ENCODE measurements at places on chromosomes 4 and X. TPM values are rescaled to one million over a fixed set of nuclear protein-coding genes. Genes with fewer than 3 reads are reported as not detected.

GRCh38 chrX:38601866-38602265, 40.5 kb downstream of the TSPAN7 start:
- DNase-seq, result no peak

- DNase-seq, result no peak
Measured at GRCh38 chr4:30721185-30722091, 1.3 kb downstream of the PCDH7 start.

GRCh38 chr4:162274354-162274753, 110.6 kb upstream of the FSTL5 start:
- DNase-seq, result no peak

- DNase-seq, result no peak
Measured at GRCh38 chr4:22029803-22030202, 81.2 kb upstream of the KCNIP4 start.

DNA sequence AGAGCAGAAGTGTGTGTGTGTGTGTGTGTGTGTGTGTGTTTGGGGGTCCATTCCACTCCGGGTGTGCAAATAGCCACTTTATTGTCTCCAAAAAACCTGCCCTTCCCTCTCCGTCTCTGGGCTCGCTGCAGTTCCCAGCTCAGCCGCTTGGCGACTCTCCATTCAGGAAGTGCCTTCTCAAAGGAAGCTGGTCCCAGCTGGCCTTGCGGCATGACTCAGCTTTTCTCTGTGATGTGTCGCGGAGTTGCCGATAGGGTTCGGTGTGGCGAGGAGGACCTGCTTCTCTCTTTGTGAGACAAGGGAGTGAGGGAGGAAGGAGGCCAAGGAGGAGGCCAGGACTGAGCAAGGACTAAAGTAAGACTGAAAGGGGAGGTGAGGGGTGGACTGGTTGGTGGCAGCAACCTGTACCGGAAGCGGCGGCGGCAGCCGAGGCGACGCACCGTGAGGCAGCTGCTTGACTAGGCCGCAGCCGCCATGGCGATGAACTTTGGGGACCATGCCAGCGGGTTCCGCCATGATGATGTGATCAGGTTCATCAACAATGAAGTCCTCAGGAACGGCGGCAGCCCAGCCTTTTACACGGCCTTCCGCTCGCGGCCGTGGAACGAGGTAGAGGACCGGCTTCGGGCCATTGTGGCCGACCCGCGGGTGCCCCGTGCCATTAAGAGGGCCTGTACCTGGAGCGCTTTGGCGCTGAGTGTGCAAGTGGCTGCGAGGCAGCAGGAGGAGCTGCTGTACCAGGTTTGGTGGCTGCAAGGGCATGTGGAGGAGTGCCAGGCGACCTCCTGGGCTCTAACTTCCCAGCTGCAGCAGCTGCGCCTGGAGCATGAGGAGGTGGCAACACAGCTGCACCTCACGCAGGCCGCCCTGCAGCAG, at the start of gene TEX13C:
TEX13C (plus strand) TSS at position 226 of the 876 bp plus-strand sequence; CDS start at position 475, 249 bp downstream.
- no peak for DNase-seq

DNA sequence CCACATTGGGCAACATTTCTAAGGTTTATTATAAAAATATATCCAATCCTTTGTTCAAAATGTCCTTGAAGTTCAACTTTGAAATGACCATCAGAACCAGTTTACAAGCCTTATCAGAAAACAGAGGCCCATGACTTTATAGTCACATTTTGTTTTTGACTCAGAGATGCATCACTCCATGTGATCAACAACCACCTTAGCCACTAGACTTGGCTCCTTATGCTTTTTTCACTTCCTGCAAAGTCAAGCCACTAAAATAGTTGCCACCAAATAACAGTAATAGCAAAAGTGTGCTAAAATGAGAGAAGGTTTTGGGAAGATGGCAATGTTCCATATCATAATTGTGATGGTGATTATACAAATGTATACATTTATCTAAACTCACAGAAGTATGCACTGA, 181.7 kb downstream of the MAML3 start:
- no peak for DNase-seq

DNA sequence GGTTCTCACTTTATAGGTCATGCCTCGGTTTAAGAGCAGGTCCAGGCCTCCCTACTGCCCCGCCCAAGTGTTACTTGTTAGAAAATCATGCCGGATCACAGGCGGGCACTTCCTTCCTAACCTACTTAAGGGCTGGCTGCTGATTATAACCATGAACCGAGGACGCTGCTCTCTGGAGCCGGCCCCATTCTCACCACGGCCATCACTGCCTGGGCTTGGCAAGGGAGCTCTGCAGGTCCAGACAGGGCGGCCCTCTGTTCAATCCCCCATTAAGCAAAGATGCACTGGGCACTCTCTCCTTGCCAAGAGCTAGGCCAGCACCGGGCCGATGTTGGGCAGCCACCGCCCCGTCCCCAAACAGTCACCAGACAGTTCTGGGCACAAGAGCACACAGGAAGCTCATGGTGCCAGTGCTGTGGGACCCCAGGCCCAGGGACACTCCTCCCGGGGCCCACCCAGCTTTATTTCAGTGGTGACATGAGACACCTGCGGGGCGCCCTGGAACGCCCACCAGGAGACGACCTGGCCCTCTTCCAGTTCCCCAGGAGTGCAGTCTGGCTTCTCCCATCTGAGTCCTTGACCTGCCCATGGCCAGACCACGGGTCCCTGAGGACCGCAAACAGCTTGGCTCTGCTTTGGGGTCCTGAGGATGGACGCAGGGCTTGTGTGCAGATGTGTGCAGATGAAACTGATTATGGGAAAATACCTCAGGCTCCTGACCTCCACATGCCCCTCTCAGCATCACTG, 44.0 kb downstream of the ABLIM2 start:
- no peak for DNase-seq

GRCh38 chrX:136195247-136195646, 47.9 kb downstream of the FHL1 start:
- DNase-seq, result no peak

GRCh38 chrX:136616987-136617685, 30.8 kb upstream of the CD40LG start:
- DNase-seq, result no peak

DNA sequence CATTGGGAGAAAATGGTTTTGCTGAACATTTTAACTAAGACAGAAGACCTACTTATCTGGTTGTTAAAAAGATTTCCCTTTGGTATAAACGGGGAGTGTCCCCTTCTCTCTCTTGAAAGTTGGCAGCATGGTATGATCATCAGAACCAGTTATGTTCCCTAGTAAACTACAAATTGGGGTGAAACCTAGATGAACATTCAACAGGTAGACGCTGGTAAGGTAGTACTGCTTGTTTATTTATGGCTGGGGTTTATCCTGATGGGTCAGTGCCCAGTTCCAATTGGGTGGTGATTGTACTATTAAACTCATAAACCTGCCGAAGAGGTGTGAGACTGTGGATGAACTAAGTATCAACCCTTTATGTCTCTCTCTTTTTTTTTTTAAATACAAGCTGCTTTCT, 100.5 kb downstream of the MBNL3 start:
- DNase-seq, result no peak

GRCh38 chr4:139692309-139693012, 26.8 kb downstream of the MGST2 start:
- no peak for DNase-seq

DNA sequence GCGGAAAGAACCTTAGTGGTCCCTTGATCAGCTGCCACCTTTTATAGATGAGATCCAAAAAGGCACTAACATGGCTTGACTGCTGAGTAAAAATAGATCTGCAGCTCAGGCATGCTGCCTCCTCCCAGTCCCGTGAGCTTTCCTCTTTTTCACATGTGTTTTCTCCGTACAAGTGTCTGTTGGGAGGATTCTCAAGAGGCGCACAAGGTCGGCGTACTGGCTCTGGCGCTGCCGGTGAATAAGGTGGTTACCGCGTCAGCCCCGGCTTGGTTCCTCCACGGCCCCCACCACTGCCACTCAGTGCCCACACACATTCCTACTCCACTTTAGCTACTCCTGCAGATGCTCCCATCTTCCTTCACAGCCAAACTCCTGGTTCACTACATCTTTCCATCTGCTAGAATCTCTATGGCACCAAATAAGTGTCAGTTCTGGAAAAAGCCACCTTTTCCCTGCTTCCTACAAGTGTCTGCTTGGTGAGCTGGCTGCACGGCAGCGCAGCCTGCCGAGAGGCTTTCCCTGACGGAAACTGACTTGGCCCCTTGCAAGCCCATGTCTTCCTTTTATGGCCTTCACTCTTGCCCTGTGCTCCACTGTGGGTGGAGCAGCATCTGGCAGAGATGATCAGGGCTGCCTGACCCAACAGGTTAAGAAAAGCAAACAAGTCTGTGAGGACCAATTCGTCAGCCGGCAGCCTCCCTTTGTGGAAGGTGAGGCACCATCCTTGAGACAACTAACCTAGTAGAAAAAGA, 99.8 kb downstream of the KLHL8 start:
- no peak for DNase-seq

DNA sequence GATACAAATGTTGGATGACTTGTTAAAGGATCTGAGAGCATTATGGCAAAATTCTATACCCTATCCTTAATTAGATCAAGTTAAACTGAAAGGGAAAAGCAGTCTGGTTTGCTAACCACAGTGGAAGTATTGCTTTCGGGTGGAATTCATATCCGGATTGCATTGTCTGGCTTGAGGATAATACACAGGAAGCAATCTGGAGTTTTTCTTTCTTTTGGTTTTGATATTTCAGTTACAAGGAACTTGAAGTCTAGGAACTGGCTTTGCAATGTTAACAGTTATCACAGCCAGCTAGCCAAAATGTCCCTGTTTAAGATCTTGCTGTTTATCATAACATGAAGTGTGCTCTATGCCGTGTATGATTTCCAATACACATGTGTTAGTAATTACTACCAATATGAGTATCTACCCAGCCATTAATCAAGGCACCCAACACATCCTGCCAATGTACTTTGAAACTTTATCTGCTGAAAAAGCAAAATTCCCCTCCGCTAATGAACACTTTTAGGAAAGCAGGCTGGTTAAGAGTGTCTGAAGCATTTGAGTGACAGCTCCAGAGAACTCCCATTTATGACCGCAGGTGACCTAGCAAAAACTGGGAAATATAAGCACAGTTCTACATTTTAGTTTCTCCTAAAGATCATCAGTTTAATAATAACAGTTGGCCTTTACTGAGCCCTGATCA, 146.4 kb downstream of the PALLD start:
- DNase-seq, result no peak

DNA sequence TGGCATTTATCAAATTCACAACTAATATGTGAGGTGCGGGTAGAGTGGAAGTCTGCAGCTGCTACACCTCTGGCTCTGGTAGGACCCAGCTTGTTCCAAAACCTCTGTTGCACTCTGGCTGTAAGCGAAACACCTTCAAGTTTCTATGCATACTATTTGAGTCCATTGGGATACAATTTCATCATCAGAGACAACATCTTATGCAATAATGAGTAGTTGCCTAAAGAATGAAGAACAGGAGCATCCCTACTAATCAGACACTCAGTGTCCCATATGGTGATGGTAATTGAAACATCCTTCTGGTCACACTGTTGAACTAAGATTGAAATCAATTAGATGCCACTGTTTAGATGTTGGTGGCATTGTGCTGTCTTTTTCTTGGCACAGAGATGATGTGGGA, 178.4 kb downstream of the MGST2 start:
- DNase-seq, result no peak

GRCh38 chr4:7232061-7232650, 39.8 kb downstream of the SORCS2 start:
- no peak for DNase-seq

DNA sequence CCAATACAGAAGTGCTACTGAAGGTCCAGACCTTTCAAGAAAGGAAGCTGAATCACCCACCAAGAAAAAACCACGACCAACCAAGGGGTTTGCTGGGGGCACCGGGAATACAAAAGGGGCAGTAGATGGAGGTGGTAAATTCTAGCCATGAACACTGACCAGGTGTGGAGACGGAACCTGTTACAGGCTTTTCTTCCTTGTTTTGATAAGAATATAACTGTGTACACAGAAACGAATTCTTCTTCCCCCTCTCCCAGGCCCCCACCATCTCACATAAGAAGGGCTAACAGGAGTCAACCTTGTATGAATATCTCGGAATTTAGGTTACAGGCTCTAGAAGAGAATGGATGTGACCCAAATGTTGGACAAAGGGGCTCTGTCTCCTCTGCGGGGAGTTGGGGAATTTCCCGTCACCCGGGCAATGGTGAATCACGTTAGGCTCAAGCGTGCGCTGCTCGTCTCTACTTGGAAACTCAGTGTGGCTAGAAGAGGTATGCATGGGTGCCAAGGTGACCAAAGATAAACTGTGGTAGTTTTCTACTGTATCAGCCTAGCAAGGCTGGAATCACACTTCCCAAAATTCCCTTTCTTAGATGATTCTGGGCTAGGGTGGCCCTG, 87.0 kb downstream of the AFAP1 start:
- DNase-seq, result no peak

- DNase-seq, result no peak
Measured at GRCh38 chrX:152987801-152988200, 6.1 kb downstream of the PNMA5 start.

DNA sequence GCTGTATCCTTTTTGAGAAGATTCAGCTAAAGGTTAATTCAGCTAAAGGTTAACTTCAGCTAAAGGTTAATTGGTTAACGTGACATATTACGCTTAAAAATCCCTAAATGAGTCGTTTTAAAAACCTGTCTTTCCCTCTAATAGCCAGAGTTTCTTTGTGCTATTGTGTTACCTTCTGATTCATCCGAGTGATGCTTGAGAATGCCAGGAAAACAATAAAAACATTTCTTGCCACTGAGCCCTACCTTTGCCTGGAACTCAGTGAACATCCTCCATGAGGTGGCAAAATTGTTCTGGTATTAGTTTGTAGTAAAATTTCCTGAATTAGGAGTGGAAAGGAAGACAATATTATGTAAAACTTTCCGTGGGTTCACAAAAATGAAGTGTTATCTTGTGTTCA, 13.7 kb upstream of the TMPRSS11E start:
- no peak for DNase-seq

GRCh38 chrX:153649178-153649914, 2.3 kb downstream of the DUSP9 start:
- no peak for DNase-seq

DNA sequence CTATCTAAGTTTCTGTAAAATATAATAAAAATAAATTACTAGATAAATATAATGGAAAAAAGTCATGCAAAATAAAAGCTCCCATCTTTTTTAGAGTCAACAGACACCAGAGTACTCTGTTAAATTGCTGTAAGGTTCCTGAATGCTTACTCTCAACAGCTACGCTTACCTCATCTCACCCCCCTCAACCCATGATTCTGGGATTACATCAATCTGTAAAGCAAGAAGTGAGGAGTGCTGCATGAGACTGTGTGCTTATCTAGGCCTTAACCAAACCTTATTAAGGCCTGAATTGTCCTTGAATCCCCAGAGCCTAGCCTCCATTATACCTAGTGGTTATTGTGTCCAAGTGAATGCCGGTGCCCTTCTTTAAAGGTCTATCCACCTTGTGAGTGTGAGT, 735.8 kb downstream of the RPA4 start:
- DNase-seq, result no peak

Gene USP17L17
- polyA plus RNA-seq, result not detected

Gene CCSER1
- 20.3 TPM for polyA plus RNA-seq

Gene TIGD4
- polyA plus RNA-seq, result 1.6 TPM

Gene LEF1
- polyA plus RNA-seq, result 79.4 TPM
